ENCODE measurements at places on chromosomes 6 and 20.

GRCh38 chr20:9415426-9415825 lies 99.0 kb upstream of the LAMP5 start:
- no peak for DNase-seq

- no peak for DNase-seq
Observed at GRCh38 chr20:38084425-38084951, 50.9 kb downstream of the RPRD1B start.

DNA sequence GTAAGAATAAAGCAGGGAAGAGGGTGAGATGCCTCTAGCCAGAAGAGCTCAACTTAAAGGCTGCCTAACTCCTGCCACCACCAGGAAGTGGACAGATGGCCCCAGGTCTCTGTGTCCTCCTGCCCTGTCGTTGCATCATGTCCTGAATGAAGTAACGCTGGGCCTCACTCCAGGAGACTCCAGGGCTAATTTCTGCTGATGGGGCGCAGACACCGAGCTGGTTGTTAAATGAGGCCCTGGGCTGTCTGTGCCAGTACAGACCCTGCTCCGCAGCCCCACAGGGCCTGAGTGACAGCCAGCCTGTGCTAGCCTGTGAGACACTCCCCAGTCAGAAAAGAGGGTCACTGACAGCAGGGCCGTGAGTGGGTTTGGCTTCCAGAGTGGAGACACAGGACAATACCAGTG lies 6.5 kb downstream of the IP6K3 start:
- no peak for DNase-seq

GRCh38 chr6:40891686-40892085 lies 147.3 kb downstream of the UNC5CL start:
- no peak for DNase-seq

DNA sequence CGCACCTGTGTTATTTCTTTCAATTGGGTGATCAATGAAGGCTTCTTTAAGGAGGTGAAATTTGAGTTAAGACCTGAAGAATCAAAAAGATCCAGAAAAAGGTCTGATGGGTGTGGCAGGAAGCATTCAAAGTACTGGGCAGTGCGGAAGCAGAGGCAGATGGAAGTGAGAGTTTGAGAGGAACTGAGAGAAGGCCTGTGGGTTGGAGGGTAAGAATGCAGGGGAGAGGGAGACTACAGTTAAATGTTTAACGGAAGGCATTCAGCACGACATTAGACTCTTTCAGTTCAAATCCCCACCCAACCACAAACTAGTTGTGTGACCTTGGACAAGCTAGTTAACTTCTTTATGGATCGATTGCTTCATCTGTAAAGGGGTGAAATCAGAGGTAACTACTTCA lies 50.5 kb upstream of the GCM1 start:
- peak; percentile 53 for DNase-seq

- no peak for DNase-seq
Observed at GRCh38 chr20:51468636-51469035, 73.9 kb downstream of the NFATC2 start.

GRCh38 chr6:104162036-104162669 lies 697.6 kb downstream of the HACE1 start:
- DNase-seq: no peak

DNA sequence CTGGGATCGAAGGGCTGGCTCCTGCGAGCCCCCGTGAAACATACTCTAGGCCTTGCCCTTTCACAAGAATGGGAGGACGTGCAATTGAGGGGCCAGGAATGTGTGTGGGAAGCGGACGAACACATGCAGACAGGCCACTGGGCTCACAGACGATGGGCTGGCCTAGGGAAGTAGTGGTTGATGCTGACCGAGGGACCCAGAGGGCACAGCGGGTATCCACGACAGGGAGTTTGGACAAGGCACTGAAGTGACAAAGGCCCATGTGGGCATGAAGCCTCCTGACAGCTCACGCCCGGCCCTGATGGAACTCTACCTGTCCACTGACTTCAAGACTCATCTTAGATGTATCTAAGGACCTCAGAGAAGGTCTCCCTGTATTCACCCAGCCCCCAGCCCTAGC lies 52.2 kb downstream of the MYH7B start:
- no peak for DNase-seq

DNA sequence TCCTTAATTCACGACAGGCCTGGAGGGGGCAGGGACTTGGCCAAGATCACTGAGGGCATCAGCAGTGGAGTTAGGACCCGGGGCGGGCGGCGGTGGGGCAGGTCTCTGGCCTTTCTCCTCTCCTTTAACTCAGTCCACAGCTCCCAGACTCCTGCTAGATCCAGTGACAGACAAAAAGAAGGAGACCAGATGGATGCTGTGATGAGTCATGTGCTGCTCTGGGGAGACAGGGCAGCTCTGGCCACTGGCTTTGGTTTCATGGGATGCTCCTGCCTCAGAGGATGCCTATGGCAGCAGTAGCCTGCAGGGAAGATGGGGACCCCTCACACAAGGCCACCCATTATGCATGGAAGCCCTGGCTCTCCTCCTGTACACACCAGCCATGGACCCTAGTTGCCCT lies 20.5 kb downstream of the EPB41L1 start:
- no peak for DNase-seq

DNA sequence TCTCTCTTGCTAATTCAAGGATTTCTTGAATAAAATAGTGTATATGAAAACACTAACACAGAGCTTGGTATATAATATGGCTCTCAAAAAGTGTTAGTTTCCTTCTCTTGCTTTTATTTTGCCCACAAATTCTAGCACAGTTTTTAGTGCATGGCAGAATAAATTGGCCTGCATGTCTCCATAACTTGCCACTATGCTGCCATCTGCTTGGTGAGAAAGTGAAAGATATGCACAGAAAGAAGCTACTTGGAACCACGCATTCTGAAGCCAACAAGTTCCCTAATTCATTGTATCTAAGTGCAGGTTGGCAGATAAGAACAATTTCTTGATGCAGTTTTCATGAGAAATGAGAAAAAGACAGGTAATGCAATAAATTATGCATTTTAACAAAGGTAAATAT lies 101.2 kb downstream of the EPHA7 start:
- no peak for DNase-seq

- DNase-seq: no peak
Observed at GRCh38 chr6:159012201-159012600, 12.2 kb upstream of the RSPH3 start.

DNA sequence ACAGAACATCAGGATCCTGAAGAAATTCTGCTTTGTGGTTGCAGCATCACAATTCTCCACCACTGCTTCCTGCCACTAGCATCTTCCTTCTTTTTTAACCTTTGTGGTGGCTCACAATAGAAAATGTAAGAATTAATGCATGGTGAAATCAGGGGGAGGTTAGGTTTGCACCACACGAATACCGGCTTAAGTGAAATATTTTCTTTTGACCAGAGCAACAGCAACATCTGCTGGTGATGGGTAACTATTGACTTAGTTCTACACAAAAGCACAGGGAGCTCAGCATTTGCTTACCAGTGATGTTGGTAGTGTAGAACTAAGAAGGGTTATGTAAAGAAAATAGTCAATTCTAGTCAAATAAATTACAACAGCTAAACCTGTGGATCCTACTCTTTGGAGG lies 280.5 kb downstream of the SYNE1 start:
- peak; percentile 16 for DNase-seq

GRCh38 chr6:71171497-71172070 lies 117.0 kb upstream of the OGFRL1 start:
- DNase-seq: no peak

- no peak for DNase-seq
Observed at GRCh38 chr6:17519120-17519519, 81.0 kb upstream of the FAM8A1 start.

GRCh38 chr20:61354901-61355495 lies 102.9 kb downstream of the CDH4 start:
- DNase-seq: no peak

DNA sequence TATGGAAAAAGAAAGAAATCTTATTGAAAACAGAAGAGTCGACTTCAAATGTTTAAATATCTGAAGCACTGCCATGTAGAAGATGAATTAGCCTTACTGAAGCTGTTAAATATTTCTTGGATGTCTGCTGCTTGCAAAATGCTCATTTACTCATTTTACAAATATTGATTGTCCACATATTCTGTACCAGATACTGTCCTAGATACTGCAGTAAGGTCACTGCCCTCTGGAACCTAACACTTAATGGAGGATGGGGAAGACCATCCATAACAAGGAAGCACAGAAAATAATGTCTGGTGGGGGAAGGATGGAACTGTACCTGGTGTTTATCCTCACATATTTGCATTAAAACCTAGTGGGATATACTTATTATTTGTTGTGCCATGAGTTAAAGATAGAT lies 99.0 kb downstream of the RCAN2 start:
- DNase-seq: no peak

- DNase-seq: no peak
Observed at GRCh38 chr6:31899215-31899614, 1.7 kb upstream of the EHMT2 start.

- no peak for DNase-seq
Observed at GRCh38 chr20:49377326-49377725, 99.5 kb upstream of the ZNFX1 start.

DNA sequence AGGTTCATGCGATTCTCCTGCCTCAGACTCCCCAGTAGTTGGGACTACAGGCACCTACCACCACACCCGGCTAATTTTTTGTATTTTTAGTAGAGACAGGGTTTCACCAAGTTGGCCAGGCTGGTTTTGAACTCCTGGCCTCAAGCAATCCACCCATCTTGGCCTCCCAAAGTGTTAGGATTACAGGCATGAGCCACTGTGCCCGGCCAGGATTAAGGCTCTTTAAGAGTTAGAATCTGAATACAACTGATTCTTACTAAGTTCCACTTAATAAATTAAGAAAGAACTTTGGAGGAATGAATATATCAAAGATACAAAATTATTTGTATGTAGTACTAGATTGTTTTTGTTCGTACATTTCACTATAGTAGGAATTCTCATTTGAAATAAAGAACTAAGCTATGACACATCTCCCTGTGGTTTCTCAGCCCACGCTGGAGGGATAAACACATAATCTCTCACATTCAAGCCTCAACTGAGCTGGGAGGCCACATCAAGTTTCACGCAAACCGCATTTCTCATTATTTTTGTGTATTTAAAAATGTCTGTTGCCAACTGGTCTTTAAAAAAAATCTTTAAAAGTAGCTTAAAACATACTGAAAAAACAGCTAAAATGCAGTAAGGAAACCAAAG lies 34.2 kb downstream of the DTNBP1 start:
- no peak for DNase-seq
